Stimulated activated CD4-positive, alpha-beta T cell treated with anti-CD3 and anti-CD28 coated beads, Interleukin-1b, Interleukin-23, amount 100 ng/mL, for 1 hour (primary cell): ENCODE measurements at places on chromosomes 7 and 10.

GRCh38 chr10:17479822-17480221, 25.4 kb upstream of the ST8SIA6 start:
- DNase-seq, result no peak

DNA sequence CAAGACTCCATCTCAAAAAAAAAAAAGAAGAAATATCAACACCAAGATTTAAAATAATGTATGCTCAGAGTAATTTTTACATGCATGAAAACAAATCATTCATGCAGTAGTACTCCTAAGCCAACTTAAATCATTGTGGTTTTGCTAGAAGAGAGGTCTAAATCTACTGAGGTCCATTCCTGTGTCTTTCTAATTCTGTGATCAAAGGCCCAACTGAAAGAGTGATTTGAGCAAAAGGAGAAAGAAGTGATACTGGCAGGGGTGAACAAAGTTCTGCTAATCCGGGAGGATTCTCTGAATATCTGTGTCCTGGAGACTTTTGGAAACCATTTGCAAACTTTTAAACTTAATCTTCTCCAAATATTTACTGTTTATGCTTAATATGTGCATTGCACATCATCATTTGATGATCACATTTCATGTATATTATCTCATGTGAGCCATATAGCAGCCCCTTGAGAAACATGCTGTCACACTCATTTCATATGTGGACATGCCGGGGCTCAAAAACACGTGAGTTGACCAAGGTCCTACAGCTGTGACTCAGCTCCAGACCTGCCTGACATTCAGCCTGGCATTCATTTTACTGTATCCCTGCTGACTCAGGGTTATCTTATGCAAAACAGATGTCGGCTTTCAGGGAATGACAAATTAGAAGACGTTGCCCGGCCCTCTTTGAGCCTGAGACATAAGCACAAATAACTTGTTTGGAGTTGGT, 76.4 kb downstream of the FAM107B start:
- no peak for DNase-seq

DNA sequence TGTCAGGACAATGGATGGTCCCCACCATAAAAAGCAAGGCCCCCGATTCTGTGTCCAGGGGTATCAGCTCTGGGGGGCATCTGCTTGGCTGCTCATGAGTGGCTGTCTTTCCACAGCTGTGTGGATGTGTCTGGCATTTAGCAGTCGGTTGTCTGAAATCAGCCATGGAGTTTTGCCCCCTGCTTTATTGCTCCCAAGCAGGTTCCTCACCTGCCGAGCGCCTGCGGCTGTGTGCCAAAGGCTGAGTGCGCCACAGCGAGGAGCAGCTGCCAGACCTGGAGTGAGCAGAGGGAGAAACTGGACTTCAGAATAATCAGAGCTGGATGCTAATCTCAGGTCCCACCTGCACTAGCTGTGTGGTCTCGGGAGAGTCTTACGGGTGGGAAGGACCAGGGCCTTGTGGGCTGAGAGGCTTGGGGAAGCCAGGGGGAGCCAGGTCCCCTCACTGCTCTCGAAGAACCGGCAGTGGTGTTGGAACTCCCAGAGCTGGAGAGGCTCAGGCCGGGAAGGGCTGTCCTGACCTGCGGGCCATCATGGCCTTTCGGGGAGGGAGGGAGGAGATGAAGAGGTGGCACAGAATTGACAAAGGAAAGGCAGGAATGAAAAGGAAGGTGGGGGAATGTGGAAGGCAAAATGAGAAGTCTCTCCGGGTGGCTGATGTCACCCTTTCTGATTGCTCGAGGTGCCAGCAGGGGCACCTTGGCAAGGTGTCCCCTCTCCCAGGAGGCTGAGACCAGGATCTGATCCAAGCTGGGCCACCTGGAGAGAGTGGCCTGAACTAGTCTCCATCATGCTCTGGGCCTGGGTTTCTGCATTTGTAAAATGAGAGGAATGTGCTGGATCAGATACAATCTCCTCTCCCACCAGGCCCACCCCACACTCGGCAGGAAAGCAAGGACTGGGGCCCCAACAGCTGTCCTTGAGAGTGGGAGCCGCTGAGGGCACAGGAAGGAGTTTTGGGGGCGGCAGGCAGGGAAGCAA, 30.2 kb upstream of the LEP start:
- no peak for DNase-seq

GRCh38 chr7:81684514-81685269, 85.2 kb downstream of the HGF start:
- no peak for DNase-seq

GRCh38 chr10:93039721-93040120, 20.9 kb upstream of the CYP26C1 start:
- no peak for DNase-seq

- no peak for DNase-seq
Measured at GRCh38 chr10:103881416-103882284, 26.3 kb upstream of the SH3PXD2A start.

DNA sequence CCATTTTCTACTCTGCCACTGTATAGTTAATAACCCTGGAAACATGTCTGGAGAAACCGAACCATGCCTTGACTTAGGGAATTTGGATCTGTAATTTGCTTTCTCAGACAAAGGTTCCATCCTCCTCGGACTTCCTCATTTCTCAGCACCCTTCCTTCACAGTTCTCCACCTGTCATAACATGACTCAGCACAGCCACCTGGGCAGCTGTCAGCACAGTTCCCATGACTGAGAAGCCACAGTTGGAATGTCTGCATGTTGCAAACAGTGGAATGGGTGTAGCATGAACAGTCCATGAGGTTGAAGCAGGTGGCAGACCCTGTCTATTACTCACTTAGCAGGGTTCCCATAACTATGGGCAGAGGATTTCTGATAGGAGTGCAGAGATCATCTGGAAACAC, 634 bp upstream of the OR9A4 start:
- no peak for DNase-seq

GRCh38 chr10:68553138-68553537, 7.0 kb upstream of the TET1 start:
- no peak for DNase-seq

DNA sequence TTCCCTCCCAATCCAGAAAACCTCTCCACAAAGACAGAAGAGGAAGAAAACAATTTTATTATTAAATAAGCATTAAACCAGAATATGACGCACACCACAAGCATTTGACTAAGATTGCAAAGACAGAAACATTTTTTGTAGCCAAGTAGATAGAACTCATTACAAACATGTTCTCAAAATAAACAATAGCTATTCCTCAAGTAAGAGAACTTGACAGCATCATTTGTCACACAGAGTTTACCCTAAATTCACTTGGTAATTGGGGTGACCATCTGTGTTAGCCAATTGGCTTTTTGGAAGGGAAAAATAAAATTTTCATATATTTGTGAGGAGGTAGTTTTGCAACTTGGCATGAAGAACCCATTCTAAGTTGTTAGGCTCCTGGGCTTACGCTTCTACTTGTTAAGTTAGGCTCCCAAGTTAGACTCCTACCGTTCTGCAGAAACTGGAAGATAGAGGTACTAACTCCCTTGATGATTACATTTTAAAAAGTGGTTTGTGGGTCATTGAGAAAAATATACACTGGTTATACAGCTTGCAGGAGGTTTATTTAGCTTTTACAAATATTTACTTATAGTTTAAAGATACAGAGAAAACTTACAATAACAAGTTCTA, 618.6 kb upstream of the CNTNAP2 start:
- DNase-seq, result no peak

GRCh38 chr10:46250481-46250880, 36.3 kb upstream of the ANTXRL start:
- no peak for DNase-seq

DNA sequence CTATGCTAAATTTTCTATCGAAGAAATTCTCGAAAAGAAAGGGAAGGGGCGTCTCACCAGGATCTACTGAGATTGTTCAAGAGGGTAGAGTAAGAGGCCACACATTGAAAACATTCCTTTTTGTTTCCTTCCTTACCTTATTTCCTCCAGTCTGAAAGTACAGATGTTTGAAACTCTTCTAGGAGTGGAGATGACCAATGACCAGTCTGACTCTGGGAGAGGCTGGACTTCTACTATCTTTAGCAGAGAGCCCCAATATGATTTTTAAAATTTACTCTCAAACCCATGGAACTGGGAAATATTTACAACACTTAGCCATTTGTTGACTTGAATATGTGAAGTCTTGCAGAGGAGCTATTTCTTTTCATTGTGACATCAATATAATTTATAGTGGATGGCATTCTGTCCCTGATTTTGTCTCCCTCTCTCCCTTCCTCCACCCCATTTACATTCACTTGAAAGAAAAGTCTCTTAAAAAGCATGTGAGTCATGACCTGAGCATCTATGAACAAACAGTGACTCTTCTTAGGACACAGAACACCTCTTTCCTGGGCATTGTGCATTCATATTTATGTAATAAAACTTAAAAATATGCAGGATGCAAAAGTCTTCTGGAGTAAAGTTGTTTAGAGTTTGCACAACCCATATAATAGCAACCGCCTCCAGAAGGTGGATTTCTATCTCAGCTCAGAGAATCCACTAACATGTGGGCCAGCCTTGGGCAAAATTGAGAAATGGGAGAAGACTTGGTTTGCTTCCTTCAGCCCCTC, 31.2 kb upstream of the BMPER start:
- DNase-seq, result no peak

DNA sequence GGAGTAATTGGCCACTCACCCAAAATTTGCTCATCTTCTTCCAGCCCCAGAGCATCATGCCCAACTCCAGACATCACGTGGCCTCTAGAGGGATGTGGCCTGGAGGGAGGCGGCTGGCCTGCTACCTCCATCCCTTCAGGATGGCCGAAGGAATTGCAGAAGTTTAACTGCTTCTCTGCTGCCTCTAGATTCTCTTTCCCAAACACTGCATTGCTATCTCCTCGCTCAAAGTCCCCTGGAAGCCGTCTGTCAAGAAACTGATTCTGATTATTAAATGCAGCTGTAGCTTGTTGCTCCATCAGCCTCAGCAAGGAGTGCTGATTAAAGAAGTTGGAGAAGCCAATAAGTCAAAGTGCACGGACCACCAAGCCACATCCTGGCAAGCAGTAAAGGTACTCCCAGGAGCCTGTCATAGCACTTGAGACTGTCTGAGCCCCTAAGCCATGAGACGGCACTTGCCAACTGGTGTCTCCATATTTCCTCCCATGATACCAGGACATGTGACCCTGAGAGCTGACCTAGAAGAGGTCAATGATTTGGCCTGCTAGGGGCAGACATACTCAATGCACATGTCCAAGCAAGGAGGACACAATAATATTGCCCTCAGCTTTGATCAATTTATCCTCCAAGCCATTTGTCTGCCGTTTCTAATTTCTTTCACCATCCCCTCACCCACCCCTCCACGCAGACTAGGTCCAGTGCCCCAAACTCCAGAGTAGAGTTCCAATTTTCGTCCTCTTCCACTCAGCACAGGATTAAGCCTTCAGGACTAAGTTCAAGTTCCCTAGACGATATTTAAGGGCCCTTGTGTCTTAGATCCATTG, 84.2 kb downstream of the TBXAS1 start:
- DNase-seq, result no peak

DNA sequence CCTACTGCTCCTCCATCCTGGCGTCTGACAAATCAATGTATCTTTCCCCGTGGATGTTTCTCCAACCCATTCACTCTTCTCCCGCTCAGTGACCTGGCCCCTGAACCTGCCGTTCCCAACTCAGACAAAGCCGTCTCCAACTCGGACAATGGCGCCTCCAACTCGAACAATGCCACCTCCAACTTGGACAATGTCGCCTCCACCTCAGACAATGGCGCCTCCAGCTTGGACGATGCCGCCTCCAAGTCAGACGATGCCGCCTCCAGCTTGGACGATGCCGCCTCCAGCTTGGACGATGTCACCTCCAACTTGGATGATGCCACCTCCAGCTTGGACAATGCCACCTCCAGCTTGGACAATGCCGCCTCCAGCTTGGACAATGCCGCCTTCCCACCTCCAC, 608.6 kb downstream of the DNAJB6 start:
- DNase-seq, result no peak

- DNase-seq, result no peak
Measured at GRCh38 chr10:51663086-51663485, 36.3 kb downstream of the CSTF2T start.

DNA sequence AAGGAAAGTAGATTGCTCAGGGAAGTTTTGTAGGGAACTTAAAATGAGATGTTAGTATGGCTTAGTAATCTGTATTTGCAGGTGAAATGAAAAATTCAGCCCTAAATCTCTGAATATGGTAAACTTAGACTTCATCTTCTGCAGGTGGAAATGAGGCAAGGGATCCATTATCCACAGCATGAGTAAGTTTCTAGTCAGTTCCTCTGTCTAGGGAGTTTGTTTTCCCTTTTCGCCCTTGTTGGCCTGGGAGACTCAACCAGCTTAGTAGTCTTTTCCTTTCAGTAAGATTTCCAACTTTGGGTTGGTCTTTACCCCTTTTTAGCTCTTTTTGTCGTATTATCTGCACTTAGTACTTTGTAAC, 65.6 kb downstream of the ZEB1 start:
- DNase-seq, result no peak

DNA sequence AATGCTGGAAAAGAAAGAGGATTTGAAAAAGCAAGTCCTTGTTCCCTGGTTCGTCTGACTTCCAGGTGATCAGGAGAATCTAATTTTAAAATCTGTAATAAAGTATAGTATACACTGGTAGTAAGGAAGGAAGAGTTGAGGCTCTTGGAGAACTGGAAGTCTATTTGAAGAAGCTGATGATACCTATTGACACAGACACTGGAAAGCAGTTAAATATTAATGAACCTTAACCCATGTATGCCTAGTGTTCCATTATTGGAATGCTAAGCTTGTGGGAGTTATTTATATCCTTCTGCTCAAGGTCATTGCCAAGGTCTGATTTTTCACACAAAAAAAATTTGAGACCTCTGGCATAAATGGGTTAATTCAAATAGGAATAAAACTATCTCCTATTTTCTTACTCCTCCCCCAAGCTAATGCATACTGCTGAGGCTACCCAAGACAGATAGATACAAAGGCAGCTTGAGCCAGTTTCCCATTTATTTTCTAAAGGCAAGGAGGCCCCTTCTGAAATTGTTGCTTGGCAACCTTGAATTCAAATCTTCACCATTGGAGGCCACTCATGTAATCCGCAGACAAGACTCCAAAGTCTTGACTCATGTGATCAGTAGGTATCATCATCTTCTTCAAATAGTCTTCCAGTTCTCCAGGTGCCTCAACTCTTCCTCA, 110.2 kb downstream of the FZD1 start:
- DNase-seq, result no peak
